ENCODE measurements at places on chromosomes 13 and 19. TPM values are rescaled to one million over a fixed set of nuclear protein-coding genes. Genes with fewer than 3 reads are reported as not detected.

Gene LGI4
- total RNA-seq = 1.00 TPM

Gene LRRC25
- not detected for total RNA-seq

DNA sequence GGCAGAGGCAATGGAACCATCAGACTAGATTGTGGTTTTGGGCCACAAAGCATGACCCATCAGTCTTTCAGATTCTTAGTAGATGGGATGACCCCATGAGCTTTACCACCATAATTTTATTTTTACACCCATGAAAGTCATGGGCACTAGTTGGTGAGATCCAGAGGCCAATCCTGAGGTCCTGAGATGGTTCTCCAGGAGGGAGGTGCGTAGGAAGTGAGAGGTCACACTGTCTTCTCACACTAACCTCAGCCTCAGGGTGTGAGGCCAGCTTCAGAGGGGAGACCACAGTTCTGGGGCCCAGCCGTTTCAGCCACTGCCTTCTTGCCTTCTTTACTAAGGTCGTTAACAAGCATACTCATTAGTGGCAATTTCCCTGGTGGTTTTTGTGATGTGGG is 106.4 kb downstream of the AKAP11 start:
- peak overlapping the region; percentile 77 for H3K4me3 ChIP-seq
- H3K27ac ChIP-seq = peak overlapping the region; percentile 95
- H3K27me3 ChIP-seq = no peaks in the 10 kb centered on the region
- peaks cover 81% of the 10 kb centered on the region for H3K4me1 ChIP-seq
- H3K36me3 ChIP-seq = peaks cover 9% of the 10 kb centered on the region

DNA sequence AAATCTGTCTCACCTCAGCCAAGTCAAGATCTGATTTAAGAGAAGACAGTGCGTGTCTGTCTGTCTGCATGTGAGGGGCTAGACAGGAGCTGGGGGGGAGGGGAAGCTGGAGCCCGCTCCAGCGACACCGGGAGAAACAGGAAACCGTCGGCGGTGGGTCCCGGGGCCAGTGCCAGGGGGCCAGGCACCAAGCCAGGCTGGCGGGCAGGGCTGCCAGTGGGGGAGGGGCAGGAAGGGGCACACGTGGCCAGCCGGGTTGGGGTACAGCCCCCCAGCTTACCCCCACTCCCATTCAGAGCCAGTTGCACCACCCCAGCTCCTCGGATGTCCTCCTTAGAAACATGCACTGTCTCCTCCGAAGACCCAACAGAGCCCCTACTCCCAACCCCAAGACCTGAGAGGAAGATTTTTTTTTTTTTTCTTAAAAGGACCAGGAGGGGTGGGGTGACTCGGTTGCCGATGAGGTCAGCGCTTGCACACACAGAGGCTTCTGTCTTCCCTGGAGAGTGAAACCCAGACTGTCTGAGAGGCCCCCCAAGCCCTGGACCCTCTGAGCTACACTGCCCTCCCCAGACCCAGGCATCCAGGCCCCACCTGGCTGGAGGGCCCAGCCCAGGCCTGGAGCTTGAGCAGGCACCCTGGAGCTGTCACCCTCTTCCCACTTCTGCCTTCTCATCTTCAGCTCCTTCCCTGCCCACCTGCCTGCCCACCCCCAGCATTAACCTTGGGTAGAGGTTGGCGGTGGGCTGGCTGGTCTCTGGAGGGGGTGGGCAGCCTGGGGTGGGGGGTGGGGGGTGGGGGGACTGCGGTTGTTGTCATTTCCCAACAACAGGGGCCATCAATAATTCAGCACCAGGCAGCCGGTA is 4.0 kb downstream of the ERF start:
- H3K27ac ChIP-seq = peak overlapping the region; percentile 76
- peaks cover 48% of the 10 kb centered on the region for H3K4me1 ChIP-seq
- H3K27me3 ChIP-seq = no peaks in the 10 kb centered on the region
- peak; percentile 52 for DNase-seq

Gene CAPN12
- 8.3 TPM for total RNA-seq
